Sciatic nerve (tissue), 2 donors: ENCODE measurements at places on chromosomes 3 and 15.

- DNase-seq, result no peak
Measured at GRCh38 chr15:98764291-98764690, 116.0 kb downstream of the IGF1R start.

DNA sequence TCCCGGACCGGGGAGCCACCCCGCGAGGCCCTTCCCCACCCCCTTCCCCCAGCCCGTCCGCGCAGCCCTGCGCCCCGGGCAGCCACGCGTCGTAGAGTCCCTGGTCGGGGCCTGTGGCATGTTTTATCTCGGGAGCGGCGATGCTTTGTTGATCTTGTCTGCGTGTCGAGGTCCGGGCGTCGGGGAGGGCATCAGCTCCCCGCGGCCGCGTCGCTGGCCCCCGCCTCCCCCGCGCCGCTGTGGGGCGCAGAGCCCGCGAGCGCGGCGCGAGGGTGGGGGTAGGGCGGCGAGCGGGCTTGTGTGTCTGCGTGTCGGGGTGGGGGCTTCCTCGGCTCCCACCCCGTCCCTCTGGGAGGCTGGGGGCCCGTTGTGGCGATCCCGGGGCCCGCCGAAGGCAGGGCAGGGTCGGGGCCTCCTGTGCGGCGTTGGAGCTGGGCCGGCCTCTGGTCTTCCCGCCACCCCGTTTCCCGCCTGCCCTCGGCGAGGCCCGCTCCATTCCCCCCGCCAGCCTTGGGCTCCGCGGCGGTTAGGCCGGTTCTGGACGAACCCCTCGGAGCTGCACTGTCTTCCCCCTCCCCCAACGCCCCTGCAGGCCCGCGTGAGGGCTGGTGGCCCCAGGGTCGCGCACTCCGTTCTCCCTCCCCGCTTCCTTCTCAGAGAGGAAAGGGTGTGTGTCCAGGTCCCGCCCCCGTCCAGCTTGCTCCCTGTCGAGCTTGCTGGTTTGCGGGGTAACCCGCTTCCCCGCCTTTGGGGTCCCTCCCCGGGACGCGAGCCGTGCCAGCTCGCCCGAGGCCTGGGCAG is 695 bp downstream of the GMPS start:
- peak; percentile 75 for DNase-seq

DNA sequence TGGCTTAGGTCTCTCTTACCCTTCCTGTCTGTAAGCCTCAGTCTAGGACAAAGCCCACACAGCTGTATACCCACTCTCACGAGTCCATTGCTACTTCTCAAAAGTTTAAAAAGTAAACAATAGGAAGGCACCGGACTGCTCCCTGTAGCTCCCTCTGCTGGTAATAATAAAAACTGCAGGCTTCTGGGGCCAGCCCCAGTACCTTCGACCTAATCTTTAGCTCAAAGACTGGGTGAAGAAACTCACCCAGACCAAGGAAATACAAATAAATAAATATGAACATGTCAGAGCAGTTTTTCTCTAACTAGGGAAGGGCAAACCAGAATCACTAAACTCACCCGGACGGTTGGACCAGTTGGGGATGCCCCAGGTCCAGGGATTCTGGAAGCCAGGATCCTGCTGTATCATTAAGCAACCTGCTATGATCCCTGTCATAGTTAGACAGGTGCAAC is 5.0 kb downstream of the FAM219B start:
- peak; percentile 70 for DNase-seq

GRCh38 chr15:27617013-27617412 is 482.1 kb downstream of the OCA2 start:
- no peak for DNase-seq

DNA sequence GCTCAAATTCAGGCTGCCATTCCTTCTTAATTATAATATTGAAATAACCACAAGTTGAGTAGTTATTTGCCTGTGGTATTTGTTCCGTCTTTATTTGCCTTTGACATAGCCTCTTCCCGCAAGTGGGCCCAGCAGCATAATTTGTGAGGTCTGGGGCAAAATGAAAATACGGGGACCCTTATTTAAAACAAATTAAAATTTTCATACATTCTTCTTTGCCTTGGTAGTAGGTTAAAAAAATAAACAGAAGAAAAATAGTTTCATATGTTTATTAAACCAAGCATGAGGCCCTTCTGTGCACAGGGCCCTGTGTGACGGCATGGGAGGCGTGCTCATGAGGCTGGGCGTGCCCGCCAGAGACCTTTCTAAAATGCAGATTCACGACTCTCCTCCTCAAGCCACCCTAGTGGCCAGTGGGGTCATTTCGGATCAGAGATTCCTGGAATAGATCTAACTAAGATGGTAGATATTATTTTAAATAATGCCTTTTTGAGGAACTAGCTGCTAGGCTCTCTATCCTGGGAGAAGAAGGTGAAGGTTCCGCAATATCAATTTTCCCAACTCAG is 35.4 kb downstream of the MASP1 start:
- DNase-seq, result no peak

DNA sequence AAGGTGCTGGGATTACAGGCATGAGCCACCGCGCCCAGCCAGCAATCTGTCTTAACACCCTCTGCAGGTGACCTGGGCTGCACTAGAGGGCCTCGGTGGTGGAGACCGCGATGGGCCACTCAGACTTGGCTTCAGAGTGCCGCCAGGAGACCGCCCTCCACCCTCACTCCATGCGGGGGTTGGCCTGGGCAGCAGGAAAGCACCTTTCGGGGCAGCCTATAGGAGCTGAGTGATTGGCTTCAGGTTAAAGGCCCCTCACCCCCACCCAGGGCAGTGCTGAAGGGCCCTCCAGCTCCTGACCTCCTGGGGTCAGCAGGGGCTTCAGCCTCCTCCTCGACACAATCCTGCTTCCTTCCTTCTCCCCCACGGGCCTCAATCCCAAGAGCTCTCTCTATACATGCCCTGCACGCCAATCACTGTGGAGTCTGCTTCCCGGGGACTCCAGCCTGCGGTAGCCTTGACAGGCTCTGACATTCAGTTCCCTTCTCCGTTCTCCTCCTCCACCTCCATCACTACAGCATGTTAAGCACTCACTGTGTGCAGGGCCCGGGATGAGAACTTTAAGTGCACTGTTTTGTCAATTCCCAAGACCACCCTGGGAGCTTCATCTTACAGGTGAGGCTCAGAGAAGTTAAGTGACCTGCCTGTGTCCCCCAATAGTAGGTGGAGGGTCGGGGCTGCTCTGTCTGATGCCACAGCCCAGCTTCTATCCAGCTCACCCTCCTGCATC is 225.3 kb downstream of the XXYLT1 start:
- peak; percentile 40 for DNase-seq

DNA sequence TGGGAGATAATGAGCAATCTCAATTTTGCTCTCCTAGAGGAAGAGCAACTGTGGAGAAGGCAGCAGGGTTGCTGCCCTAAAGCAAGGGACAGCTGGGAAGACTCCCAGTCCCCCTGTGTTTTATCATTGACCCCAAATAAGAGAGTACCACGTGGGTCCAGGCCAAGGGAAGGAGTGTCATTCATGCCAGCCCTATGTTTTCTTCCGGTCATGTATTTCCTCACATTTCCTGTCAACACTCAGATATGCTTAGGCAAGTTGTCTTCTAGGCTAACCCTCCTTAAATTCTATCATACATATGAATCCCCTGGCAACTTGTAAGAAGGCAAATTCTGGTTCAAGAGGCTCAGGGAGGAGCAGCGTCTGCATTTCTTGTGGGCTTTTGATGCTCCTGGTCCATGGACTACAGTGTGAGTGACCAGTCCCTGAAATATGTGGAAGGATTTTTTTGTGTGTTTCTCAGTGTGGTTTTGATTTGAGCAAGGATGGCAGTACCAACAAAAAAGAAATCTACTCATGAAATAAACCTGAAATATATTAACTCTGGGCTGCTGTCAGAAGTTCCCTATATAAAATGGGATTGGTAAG is 31.9 kb upstream of the RPP14 start:
- no peak for DNase-seq
